ENCODE measurements at places on chromosomes 7 and 10.

- DNase-seq: no peak
Observed at GRCh38 chr7:97090761-97091353, 26.6 kb upstream of the SDHAF3 start.

DNA sequence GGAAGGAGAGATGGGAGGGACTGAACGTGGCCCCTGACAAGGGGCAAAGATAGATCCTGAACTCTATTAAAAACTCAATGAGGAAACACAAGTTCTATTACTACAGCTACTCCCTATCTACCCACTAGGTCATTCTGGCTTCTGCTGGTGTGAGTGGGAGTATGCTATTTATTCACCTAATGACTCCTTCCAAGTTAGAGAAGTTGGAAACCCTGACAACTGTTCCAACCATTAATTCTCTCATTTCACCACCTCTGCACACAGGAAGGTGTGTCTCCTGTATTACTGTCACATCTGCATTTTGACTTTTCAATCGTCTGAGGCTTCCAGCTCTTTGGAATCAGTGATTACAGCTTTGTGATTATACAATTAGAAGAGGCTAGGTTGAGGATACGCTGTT lies 169.4 kb upstream of the ADO start:
- no peak for DNase-seq

GRCh38 chr7:120156476-120156875 lies 116.5 kb upstream of the KCND2 start:
- DNase-seq: no peak

GRCh38 chr7:125409921-125410320 lies 480.3 kb upstream of the POT1 start:
- no peak for DNase-seq

GRCh38 chr7:156635529-156636385 lies 4.8 kb upstream of the RNF32 start:
- no peak for DNase-seq

DNA sequence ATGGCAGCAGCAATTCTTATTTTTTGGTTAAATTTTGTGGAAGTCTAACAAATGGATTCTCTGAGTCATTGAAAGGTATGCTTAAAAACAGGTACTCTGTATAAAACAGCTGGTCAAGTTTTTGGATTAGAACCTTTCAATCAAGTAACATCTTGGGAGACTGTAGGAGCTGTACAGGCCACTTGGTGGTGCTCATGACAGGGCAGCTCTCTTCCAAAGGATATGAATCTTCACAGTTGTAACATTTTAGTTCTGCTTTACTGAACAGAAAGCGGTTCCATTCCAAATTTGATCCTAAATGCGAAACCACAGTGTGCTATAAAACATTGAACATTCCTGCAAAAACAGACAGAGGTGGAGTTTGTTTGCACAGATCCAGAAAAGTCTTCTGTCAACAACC lies 44.5 kb upstream of the AGR3 start:
- DNase-seq: no peak

DNA sequence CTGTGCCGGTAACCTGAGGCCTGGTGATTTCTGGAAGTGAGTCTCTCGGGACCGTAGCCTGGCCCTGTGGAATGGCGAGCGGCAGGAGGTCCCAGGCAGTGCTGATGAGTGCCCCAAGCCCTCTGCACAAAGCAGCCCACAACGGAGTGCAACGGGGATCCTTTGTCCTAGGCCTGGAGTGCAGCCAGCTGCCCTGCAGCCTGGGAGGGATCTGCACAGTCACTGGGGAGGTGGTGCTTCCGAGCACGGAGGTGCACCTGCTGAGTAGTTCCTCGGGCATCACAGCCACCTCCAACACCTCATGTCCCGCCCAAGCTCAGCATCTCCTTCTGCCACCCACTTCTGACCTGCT lies 162.8 kb upstream of the ZMIZ1 start:
- no peak for DNase-seq

All from stimulated activated CD4-positive, alpha-beta T cell treated with anti-CD3 and anti-CD28 coated beads, Interleukin-2, amount 100 ng/mL, for 4 hours (primary cell).